RPMI8226 (cell line): ENCODE measurements at places on chromosomes 5 and 9.

- no peak for DNase-seq
Measured at GRCh38 chr5:504326-505154, 19.7 kb downstream of the SLC9A3 start.

- no peak for DNase-seq
Measured at GRCh38 chr9:136249877-136250559, 4.4 kb upstream of the QSOX2 start.

DNA sequence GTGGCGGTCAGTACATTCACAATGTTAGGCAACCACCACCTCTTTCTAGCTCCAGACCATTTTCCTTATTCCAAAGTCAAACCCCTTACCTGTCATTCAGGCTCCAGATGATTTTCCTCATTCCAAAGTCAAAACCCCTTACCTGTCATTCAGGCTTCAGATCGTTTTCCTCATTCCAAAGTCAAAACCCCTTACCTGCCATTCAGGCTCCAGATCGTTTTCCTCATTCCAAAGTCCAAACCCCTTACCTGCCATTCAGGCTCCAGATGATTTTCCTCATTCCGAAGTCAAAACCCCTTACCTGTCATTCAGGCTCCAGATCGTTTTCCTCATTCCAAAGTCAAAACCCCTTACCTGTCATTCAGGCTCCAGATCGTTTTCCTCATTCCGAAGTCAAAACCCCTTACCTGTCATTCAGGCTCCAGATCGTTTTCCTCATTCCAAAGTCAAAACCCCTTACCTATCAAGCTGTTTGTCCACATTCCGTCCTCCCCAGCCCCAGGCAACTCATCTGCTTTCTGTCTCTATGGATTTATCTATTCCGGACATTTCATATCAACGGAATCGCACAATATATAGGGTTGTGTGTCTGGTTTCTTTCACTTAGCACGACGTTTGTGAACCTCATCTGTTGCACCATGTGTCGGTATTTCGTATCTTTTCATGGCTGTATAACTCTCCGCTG, 5.2 kb downstream of the PLEKHG4B start:
- DNase-seq = no peak

DNA sequence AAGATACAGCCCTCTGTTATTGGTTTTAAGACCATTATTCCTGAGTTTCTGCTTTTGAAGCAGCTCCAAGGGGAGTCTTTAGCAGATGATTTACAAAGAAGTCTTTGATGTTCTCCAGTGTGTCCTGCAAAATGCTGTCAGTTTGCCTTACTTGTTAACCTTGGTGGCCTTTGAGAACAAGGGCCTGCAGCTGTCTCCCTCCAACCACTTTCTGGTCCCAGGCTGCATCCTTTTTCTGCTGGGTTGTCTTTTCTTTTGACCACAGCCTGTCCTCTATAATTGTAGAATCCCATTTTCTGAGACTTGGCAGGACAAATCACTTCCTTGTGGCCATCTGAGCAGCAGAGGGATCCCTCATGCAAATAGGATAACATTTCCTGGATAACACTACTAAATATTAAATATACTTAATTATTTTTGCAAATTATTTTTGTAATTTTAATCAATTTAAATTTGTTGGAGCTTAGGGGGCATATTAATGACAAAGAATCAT, 281.4 kb downstream of the DMRT2 start:
- no peak for DNase-seq

DNA sequence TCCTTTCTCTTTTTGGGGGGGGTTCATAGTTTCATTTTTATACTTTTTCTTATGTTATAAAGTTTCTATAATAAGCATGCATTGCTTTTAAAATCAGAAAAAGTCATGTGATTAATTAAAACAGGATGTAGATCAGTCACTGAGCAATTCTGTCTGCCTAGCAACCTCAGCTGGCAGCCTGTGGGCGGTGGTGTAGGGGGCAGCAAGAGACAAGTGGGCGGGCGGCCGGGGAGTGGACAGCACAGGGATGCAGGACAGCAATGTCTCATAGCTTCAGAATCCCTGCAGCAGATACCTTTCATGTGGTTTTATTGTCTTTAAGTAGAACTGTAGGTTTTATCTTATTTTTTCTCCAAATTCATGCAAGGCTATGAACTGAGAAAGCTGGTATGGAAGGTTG, 101.9 kb upstream of the S1PR3 start:
- DNase-seq = no peak

DNA sequence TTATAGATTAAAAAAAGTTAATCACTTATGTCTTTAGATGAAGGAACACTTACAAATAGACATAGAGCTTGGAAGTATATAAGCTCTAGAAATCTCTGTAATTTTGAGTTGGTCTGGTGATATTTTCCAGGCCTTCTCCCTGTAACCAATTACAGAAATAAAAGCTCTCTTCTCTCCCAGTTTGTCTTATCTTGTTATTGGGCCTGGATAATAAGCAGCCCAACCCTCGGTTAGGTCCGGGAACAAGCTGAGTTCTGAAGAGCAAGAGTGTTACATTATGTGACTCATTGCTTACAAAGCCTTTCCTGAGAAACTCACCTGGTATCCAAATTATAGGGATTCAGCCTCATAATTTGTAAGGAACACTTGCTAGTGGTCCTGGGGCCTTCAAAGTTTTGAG, 1146.2 kb downstream of the CDH9 start:
- DNase-seq = no peak

DNA sequence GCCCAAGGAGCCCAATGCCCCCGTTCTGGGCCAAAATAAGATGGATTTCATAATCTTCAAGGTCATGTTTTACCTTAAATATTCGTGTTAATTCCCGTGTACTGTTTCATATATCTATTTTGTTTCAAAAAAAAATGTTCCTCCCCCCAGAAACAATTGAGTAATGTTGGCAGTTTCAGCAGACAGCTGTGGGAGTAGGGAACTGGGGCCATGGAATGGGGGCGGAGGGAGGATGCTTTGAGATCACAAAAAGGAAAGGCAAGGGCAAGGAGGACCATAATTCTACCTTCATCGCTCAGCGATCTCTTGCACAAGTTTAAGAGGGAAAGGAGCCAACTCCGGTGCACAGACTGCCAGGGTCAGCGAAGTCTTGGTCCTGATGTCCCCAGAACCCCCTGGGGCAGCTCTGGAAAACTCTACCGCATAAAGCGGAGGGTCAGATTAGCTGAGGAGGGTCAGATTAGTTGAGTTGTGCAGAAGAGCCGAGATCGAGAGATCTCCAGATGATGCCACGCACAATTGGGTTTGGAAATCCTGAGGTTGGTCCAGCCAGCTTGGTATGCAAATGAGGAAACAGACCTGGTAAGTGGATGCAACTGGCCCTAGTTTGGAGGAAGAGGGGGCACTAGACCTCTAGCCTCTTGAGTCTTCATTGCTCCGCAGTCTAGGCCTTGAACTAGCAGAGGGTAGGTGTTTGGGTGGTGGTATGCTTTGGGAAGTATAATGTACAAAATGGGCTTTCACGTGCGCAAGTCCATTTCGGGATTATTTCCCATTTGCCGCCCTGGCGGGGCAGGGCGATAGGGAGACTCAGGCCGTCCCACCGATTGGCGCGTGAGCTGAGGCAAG, 24.0 kb downstream of the CDKN2A start:
- DNase-seq = no peak

DNA sequence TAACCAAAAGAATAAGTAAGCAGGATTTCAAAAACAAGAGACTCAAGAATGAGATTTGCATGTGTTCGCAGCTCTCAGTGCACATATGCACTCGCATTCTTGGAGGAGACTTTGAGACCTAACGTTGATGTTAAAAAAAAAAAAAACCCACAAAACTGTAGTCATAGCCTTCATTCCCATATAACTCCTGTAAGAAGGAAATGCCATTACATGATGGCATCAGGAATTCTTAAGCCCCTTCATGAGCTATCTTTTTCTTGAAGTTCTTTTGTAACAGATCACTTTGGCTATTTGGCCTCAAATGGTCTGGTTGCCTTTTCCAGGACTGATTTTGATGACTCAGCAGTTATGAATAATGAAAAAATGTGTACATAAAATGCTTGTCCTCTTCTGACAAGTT, 113.8 kb downstream of the ALDH1A1 start:
- DNase-seq = no peak

DNA sequence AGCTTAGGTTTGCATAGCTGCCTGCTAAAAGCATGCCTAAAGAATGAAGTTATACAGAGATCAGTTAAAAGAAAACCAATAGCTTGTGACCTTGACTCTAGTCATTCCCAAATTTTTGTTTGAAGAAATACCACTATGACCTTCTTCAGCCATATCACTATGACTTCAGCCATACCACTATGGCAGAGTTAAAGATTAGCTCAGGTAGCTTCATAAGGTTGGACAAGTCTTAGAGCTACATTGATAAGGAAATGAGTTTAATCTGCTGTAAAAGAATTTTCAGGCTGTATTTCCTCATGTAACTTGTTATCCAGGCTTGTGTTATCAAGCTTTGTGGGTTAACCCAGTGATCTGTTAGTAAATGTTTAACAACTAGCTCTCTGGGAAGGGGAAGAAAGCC, 30.7 kb downstream of the C6 start:
- DNase-seq = no peak

DNA sequence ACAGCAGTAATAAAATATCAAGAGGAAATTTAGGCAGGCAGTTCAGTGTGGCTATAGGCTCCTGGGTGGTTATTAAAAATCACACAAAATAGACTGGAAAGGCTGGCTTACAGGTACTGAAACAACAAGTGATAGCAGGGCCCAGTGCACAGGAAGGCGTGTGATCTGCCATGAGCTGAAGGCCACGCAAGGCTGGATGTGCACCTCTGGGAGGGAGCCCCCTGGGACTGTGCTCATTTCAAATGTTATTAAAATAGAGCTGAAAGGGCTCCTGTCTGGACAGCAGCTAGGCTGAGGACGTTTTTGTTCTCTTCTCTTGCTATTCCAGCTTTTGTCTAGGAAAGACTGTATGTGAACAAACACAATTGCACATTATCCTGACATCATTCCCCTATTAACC, 324.3 kb upstream of the RFX3 start:
- no peak for DNase-seq

DNA sequence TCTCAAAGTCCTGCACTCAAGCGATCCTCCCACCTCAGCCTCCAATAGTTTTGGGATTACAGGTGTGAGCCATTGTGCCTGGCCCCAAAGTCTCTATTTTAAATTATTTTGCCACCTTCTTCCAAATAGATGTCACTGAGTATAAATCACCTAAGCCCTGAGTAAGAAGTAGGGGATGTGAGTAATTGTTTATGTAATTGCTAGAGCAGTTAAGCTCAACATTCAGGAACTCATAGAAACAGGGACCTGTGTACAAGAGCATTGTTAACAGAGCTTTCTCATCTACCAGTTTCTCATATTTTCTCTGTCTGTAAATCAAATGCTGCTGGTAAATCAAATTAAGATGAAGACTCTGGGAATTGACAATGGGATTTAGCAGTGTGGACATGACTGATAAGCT, 26.3 kb downstream of the CDK7 start:
- no peak for DNase-seq
